Activated CD4-positive, alpha-beta T cell treated with anti-CD3 and anti-CD28 coated beads, Interleukin-2, amount 10 ng/mL, durations not matched to agents 7 days and 5 days (primary cell): ENCODE measurements at places on chromosomes 7 and 10.

DNA sequence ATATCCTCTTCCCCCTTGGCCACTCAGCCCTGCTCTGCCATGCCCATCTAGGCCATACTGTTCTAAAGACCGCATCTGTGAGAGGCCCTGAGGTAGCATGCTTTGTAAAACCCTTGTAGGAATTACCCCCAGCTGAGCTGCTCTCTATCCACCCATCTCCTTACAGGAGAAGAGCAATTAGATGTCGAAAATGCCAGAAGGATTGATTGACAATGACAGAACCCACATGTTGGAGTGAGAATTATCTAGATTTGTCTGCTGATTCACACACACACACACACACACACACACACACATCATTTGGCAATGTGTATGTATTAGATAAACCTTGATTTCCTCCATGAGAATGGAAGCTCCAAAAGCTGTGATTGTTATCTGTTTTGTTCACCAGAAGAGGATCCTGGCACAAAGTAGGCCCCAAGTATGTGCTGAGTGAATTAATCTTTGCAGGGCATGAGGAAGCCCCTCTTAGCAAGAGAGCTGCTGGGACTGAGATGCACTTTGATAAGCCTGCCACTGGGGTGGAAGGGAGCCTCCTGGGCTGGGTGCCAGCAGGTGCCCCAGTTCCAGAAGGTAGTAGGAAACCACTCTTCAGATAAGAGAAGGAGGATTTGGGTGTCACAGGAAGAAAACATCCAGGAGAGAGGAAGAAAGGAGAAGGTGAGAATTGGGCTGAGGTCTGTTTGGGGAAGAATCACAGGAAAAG, 187.5 kb upstream of the ADO start:
- no peak for DNase-seq

- no peak for DNase-seq
Measured at GRCh38 chr10:132103116-132103910, 37.6 kb downstream of the JAKMIP3 start.

DNA sequence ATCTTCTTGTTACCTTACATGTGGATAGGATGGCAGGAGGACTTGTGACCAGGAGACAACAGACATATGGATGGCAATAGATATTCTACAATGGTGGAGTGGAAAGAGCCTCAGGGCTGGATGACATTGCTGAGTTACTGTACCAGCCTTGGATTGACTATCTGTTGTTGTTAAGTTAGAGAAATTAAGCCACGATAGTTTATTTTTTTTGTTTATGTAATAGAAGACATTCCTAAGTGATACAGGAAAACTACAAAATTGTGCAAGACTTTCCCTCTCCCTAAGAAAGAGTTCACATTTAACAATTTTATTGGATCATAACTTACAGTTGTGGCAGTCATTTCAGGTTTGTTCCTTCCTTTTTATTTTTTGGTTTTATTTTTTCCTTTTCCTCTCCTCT, 230.7 kb upstream of the CACNA2D1 start:
- no peak for DNase-seq

DNA sequence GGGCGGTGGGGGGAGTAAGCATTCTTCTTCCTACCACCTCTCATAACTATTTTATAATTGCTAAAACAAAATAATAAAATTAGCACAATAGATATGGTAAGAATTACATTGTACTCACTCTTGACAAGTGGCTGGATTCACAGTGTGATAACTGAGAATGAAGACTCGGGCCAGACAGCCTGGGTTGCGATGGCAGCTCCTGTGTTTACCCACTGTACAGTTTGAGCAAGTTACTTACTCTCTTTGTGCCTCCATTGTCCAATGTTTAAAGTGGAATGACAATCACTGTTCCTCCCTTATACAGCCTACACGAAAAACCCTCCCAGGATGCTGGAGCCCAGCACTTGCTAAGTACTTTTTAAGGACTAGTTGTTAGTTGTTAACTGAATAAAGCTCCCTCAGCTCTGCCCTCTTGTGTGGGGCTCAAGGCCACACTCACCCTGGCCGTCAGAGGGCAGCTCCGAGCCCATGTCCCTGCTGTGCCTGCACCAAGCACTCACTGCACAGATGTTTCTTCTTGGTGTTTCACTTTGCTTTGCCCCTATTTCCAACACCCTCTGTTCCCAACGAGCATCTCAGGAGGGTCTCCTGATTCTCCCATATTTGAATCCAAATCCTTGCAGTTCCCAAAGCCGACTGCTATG, 56.4 kb upstream of the NPS start:
- DNase-seq = no peak

DNA sequence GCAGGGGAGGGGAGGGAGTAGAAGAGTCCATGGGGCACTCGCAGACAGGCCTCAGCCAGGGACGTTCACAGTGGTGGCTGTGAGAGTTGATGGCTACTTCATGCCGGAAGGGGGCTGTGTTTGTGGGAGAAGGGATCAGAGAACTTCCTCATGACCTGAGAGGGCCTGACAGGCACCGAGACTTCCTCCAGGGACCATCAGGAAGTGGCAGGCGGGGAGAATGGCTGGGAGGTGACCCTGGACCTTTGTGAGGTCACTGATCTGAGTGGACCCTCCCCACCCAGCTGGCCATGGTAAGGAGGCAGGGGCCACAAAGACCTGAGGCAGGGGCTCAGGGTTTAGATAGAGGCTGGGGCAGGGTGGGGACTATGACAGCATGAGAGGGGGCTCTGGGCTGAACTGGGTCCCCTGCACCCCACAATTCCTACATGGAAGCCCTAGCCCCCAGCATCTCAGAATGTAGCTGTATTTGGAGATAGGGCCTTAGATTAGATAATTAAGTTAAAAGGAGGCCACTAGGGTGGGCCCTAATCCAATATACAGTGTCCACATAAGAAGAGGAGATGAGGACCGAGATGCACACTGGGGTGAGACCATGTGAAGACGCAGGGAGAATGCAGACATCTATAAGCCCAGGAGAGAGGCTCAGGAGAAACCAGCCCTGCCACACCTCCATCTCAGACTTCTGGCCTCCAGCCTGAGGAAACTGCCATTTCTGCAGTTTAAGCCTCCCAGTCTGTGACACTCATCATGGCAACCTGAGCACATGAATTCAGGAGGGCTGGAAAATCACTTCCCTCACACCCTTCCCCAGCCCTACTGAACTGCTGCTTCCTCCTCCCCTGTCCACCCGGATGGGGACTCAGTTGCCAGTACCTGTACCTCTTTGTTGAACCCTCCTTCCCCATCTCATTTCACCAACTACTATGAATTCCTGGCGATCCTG, 273.9 kb upstream of the ZNF32 start:
- DNase-seq = no peak

GRCh38 chr7:2044883-2045471, 187.8 kb downstream of the MAD1L1 start:
- no peak for DNase-seq

- DNase-seq = no peak
Measured at GRCh38 chr7:7183838-7184463, 1.6 kb downstream of the C1GALT1 start.

GRCh38 chr10:23016636-23017035, 78.7 kb upstream of the MSRB2 start:
- DNase-seq = no peak

DNA sequence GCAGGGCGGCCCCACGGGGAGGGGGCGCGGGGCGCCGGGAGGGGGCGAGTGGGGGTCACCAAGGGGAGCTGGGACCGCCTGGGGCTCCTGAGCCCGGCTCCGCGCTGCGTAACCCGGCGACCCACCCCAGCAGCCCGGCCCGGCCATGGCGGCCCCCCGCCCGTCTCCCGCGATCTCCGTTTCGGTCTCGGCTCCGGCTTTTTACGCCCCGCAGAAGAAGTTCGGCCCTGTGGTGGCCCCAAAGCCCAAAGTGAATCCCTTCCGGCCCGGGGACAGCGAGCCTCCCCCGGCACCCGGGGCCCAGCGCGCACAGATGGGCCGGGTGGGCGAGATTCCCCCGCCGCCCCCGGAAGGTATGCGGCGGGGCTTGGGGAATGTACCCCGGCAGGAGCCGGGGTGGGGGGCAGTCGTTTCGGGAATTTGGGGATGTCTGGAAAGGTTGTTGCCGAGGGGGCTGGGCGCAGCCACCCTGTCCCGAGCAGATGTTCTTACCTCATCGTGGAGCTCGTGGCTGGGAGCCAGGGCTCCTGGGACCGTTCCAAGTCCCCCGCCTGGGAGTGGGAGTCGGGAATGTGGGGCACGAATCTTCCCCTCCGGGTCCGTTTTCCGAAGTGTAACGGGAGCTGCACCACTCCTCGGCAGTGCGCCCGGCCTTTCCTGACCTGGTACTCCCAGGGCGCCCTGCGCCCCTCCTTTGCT, 431 bp downstream of the ZYX start:
- no peak for DNase-seq

DNA sequence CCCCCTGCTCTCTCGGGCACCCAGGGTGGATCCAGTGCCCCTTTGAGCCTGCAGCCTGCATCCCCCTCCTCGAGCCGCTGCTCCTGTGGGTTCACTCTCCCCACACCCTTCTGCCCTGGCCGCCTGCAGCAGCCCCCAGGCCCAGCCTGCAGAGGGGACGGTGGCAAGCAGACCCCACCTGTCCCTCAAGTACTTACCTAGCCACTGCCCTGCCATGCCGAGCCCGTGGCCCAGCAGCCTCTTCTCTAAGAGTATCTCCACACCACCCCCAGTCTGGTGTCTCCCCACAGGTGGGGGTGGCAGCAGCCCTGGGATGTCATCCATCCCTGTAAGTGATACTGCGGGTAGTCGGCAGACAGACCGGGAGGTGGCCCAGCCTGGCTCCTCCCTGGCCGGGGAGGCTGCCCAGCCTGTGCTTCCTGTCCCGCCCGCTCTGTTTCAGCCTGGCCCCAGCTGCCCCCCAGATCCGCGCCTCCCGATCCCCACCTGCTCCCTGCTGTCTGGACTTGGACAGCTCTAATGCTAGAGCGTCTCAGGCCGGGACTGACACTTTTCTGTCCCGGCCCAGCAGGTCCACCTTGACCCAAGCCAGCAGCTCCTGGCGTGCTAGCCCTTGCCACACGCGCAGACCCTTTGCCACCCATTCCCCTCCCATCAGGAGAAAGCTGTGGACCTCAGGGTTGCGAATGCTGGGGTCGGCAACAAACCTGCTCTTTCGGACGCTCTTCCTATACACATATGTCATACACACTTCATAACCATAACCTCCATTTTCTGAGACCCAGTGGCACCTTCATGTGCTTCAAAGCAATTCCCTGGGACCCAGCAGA, 25.0 kb downstream of the YKT6 start:
- no peak for DNase-seq

- DNase-seq = no peak
Measured at GRCh38 chr10:106873770-106874603, 290.5 kb downstream of the SORCS1 start.

DNA sequence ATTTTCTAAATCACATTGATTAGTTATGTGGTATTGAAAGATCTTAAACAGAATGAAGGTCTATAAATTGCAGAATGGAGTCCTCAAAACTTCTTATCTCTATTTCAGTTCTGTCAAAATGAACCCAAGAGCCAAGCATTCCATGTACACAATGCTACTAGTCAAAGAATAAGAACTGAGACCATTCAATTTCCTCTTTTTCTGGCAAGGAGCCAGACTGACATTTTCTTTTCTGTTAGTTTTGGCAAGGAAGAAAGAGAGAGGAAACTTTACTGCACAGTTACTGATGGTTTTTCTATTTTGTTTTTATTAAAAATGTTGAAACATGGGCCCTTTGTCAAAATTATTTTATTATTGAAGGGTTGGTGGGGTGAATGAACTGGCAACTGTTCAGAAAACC, 181.8 kb upstream of the FERD3L start:
- DNase-seq = no peak

DNA sequence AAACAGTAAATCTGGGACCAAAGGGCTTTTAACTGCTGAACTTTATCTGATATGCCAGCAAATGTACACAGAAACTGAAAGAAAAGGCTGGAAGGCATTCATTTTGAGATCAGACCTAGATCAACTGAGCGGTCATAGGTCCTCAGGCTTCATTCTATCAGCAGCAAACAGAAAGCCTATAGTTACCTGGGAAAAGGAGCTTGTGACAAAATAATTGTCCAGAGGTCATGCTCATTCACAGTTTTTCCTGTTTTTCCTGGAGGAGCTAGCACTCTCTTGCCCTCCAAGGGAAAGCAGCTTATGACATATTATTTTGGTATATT, 320.2 kb downstream of the AHR start:
- no peak for DNase-seq

GRCh38 chr7:106120500-106120899, 8.4 kb upstream of the SYPL1 start:
- no peak for DNase-seq

DNA sequence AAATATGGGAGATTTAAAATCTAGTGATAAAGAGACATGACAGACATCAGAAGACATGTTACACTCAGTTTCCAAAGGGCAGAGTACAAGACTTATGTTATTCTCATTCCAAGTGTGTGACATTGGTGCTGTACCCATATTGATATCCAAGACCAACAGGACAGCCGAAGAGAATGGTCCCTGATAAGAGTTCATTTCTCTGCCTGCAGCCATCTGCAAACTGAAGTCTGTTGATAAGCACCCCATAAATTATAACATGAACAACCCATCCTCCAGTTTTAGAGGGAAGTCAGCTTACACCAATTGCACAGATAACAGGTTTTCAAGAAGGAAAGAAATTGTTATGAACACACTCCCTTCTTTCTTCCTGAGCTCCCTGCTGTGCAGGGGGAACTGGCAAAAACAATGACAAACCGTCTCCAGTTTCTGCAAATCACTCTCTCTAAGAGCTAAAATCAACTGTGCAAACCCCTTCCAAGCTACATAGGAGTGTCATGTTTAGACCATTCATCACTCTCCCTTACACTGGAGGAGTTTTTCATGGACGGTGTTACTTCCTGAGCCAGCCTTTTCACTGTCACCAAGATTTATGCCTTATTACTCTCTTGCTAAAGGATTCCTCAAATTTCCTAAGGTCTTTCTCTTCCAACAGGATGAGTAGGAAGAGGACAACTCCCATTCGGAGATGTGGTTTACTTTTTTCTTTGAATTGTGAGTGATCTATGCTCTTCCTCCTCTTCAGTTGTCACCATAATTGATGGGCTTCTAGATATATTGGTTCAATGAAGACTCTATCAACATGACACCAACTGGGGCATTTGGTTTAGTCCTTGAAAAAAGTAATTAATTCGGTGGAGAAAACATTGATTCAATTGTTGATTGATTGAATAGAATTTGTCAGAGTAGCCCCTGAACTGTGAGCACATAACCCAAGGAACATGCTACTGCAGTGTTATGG, 80.3 kb upstream of the FAM171A1 start:
- DNase-seq = no peak

DNA sequence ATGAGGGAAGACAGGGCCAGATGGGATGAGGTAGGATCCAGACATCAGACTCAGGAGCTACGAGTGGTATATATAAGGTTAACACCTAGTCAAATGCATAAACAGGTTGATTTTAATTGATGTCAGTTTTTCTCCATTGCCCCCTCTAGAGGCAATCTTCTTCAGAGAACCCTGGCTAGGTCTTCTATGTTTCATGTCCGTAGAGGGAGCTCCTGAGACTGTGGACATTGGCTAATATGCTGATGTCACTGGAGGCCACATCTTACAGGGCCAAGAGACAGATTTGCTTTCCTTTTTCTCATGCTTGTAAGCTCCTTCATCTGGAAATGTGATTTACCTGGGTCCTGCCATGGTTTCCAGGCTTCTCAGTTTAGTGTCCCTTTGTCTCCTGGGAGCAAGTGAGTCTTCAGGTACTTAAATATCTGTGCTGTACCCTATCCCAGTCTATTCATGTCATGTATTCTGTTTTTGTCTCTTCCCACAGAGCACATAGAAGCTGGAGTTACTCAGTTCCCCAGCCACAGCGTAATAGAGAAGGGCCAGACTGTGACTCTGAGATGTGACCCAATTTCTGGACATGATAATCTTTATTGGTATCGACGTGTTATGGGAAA, 161.6 kb upstream of the PRSS1 start:
- peak; percentile 35 for DNase-seq
